ENCODE measurements at places on chromosomes 3 and 15. TPM values are rescaled to one million over a fixed set of nuclear protein-coding genes. Genes with fewer than 3 reads are reported as not detected.

Gene PAQR9
- not detected for total RNA-seq

Gene GPR62
- not detected for total RNA-seq

Gene PRRT3
- total RNA-seq = 3.5 TPM

Gene GABRG3
- total RNA-seq = not detected

Gene BSN
- total RNA-seq = under 0.01 TPM

Gene PLIN1
- under 0.01 TPM for total RNA-seq

GRCh38 chr3:173688216-173688842, 290.8 kb downstream of the NLGN1 start:
- DNase-seq = no peak
- no peak overlapping the region for H3K27ac ChIP-seq
- H3K36me3 ChIP-seq = no peaks in the 10 kb centered on the region
- no peak overlapping the region for H3K4me3 ChIP-seq

DNA sequence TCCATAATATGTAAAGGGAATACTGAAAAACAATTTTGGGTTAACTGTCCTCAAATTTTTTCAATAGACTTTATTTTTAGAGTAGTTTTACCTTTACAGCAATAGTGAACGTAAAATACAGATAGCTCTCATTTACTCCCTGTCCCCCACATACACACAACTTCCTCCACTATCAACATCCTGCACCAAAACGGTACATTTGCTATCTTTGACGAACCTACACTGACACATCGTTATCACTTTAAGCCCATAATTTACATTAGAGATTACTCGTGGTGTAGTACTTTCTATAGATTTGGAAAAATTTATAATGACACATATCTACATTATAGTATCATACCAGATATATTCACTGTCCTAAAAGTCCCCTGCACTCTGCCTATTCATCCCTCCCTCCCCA, 16.9 kb upstream of the P2RY1 start:
- no peak overlapping the region for H3K27ac ChIP-seq
- no peak for DNase-seq
- no peaks in the 10 kb centered on the region for H3K27me3 ChIP-seq
- no peak overlapping the region for H3K4me3 ChIP-seq
- H3K4me1 ChIP-seq = no peaks in the 10 kb centered on the region
- H3K36me3 ChIP-seq = no peaks in the 10 kb centered on the region

- no peak overlapping the region for H3K27ac ChIP-seq
- H3K4me1 ChIP-seq = no peaks in the 10 kb centered on the region
- DNase-seq = no peak
- H3K4me3 ChIP-seq = no peak overlapping the region
Observed at GRCh38 chr3:171480526-171480925, 20.3 kb upstream of the TNIK start.

DNA sequence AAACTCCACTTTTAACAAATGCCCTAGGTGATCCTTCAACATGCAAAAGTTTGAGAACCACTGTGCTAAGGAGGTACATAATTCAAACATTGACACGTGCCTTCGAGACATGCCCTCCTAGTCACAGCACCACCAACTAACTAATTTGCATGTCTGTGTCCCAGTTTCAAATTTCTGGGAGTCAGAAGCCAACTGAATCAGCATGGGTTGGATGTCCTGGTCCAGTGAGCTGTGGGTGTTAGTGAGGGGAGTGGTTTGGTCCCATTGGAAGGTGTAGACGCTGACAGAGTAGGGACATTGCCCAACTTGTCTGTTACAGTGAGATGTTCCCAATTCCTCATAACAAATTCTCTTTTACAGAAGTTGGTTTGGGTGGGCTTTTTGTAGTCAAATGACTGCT, 67.3 kb upstream of the ADPGK start:
- H3K27ac ChIP-seq = no peak overlapping the region
- no peaks in the 10 kb centered on the region for H3K27me3 ChIP-seq
- no peaks in the 10 kb centered on the region for H3K4me1 ChIP-seq
- no peak for DNase-seq
- H3K36me3 ChIP-seq = no peaks in the 10 kb centered on the region

DNA sequence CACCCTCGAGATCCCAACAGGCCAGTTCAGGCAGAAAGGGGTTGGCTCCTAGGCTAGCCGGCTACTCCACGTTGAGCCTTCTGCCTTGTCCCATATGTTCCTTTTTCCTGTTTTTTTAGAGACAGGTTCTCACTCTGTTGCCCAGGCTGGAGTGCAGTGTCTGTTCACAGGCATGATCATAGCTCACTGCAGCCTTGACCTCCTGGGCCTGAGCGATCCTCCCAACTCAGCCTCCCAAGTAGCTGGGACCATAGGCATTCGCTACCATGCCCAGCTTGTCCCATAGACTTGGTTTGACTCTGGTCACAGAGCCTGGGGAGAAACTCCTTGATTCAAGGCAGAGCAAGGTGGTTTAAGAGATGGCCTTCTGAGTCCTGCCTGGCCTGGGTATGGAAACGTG, 32.3 kb downstream of the ZNF710 start:
- peak overlapping the region; percentile 28 for H3K27ac ChIP-seq
- no peaks in the 10 kb centered on the region for H3K27me3 ChIP-seq
- no peak for DNase-seq

DNA sequence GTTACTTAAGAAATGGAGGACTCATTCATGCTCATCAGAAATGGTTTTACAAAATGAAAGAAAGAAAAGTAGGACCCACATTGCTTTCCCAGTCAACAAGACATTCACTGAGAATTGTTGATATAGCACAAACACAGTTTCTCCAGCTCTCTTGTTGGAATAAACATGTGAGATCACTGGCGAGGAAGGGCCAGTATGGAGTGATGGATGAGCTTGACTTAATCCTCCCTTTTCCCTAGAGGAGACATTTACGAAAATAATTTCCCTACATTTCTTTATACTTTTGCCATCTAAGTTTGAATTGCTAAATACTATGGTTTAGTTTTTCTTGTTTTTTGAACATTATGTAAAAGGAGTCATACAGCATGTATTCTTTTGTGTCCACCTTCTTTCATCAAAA, 15.9 kb upstream of the UBE3A start:
- no peaks in the 10 kb centered on the region for H3K36me3 ChIP-seq
- no peak overlapping the region for H3K27ac ChIP-seq
- no peaks in the 10 kb centered on the region for H3K4me1 ChIP-seq
- DNase-seq = no peak
- no peaks in the 10 kb centered on the region for H3K27me3 ChIP-seq
